ENCODE measurements at places on chromosomes 7 and 10.

GRCh38 chr7:1710936-1711335 is 40.9 kb downstream of the ELFN1 start:
- no peak for DNase-seq

GRCh38 chr10:75033399-75034130 is 77.9 kb upstream of the SAMD8 start:
- no peak for DNase-seq

- DNase-seq: no peak
Observed at GRCh38 chr10:122464586-122464985, 3.2 kb downstream of the HTRA1 start.

DNA sequence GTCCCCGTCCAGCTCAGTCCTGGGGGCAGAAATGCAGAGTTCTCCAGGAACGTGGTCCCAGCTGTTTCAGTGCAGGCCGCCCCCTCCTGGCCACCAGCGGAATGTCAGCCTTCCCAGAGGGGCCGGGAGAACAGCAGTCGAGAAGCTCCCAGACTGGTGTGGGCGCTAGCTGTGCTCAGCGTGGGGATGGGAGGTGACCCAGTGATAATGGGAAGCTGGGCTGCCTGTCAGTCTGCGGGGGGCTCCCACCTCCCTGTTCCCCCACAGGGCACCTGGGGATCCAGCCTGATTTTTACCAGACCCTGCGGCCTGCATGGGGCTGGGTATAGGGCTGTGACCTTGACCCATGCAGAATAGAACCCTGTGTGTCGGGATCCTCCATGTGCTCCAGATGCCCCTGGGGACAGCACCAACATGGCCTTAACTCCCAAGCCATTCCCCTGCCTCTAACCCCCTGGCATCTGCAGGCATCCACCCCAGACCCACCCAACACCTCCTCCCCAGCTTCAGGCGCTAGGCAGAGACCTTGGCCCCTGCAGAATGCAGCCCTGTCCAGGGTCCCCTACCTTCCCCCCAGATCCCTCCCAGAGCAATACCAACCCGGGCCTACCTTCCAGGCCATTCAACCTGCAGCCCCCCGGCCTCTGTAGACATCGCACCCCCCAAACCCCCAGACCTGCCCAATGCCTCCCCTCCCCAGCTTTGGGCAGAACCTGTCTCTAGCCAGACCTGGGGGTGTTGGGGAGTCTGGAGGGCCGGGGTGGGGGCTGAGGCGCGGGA is 880 bp upstream of the ELN start:
- peak; percentile 54 for DNase-seq

DNA sequence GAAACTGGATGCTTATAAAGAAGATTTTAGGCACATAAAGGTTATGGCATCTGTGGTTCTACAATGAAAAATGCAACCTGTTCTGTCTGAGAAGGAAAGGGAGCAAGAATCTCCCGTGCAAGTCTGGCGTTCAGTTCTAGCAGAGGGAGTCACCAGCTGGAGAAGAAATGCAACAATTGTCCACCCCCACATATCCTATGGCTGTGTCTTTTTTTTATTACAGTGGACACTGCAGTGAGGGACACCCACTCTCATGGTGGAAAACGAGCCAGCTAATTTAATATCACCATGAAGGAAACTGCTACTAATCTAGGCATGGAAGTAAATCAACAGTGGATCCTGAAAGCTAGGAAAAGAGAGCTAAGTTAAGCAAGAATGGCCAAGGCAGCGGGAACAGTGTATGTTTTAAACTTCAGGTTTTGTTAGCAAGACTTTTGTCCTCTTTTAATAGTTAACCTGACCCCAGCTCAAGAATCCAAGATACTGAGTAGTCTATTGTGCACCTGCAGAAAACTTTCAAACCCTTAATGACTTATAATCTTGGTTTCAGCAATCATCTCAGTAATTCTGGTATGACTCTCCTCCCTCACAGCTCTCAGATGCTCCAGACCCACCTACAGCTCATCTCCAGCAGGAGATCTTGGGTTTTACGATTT is 149.3 kb downstream of the FGFR2 start:
- no peak for DNase-seq

GRCh38 chr7:158694650-158695049 is 10.0 kb downstream of the NCAPG2 start:
- DNase-seq: no peak

DNA sequence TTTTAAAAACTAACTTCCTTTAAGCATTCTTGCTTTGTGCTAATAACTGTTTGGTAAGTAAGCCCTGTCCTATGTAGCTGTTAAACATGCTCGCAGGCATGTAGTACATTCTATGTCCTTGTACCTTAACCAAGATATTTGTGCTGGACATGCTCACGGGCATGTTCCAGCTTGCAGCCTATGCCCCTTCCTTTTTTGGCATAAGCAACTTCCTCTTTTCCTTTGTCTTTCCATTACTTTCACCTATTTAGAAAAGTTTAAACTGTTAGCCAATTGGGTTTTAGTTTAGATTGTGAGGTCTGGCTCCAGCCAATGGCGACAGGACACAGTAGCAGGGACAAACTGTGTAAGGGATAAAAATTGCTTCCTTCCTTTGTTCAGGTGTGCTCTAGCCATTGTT is 14.4 kb upstream of the APBB1IP start:
- DNase-seq: no peak

DNA sequence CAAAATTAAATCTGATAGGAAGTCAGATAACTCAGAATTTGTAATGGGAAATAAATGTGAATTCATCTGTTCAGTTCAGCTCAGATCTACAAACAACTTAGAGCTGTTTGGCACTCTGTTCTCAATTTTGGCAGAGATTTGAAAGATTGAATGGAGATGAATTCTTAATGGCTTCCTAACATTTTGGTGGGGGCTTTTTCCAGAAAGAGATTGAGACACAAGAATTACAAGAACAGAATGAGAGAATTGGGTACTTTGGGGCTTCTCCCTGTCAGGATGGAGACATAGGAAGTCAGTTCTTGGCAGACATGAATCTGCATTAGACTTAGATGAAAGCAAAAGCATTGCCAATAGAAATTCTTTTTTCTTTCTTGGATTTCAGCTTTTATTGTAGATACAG is 39.0 kb upstream of the PTPRZ1 start:
- DNase-seq: no peak

- DNase-seq: no peak
Observed at GRCh38 chr10:117736655-117737054, 194.1 kb downstream of the EMX2 start.

DNA sequence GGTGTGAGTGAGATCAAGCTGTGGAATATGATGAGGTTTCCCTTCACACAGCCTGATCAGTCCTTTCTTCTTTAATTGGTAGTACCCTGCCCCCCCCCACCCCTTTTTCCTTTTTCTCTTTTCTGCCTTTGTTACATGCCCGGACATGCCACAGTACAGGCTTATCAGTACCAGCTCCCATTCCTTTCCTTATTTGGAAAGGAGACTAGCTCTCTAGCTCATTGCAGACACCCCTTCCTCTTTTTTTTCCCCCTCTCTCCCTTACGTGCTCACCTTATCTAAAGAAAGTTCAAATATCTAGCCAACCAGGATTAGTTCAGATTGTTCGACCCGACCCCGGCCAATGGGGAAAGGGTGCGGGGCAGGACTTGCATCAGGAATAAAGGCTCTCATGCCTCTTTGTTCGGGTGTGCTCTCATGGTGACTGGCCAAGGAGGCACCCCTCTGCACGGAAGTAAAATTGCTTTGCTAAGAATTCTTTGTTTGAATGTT is 230.4 kb downstream of the ACTR3B start:
- DNase-seq: no peak

DNA sequence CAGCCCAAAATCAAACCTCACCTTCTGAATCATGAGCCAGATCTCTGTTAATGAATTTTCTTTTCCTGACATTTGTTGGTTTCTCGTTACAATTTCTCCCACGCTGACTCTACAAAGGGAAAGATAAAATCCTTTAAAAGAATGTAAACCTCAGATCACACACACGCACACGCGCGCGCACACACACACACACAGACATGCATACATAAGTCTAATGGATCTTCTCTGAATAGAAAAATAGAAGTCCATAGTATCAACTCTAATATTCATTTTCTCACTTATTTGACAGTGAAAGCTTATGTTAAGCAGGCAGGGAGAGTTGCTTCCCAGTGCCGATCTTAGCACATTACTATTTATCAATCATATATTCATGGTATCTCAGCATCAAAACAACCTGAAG is 1.4 kb downstream of the ETV1 start:
- no peak for DNase-seq

- DNase-seq: no peak
Observed at GRCh38 chr10:129097776-129098330, 369.2 kb upstream of the MGMT start.

DNA sequence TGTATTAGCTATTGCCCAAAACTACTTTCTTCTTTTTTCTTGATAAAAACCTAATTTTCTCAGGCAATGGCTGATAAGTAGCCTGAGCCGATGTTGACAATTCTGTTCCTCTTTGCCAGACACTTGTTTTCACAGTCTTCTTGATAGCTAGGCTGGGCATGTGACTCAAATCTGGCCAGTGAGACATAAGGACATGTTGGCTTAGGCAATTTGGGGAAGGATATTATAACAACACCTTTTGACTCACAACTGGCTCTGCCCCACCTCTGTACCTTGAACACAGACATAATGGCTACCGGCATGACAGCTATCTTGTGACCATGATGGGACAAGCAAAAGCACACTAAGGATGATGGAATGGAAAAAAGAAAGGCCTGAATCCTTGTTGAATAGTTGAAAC is 72.9 kb upstream of the GPR22 start:
- DNase-seq: no peak

GRCh38 chr10:1102831-1103230 is 46.6 kb downstream of the WDR37 start:
- no peak for DNase-seq

- DNase-seq: no peak
Observed at GRCh38 chr10:112519133-112519761, 72.2 kb downstream of the VTI1A start.

DNA sequence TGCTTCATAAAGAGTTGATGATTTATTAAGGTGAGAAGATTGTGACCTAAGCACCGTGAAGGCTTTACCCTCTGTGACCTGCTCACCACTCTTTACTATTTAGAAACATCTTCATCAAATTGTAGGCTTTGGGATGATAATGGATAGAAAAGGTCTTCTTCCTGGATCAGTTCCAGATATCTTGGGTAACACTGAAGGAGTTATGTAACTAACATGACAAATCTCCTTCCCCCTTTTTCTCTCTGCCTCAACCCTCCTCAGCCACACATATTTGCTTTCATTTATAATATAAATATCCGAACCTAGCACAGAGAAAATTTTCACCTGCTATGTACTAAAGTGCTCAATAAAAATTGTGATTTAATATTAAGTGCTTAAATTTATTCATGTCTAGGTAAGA is 151.5 kb downstream of the FRMD4A start:
- DNase-seq: no peak
